ENCODE measurements at places on chromosomes 12 and 14.
A peak's percentile ranks its signal among the peaks of the same experiment; 100 is the strongest.

GRCh38 chr14:63192085-63192484 is 12.2 kb upstream of the RHOJ start:
- peak; percentile 44 for DNase-seq

GRCh38 chr12:19482551-19483109 is 43.3 kb downstream of the AEBP2 start:
- peak; percentile 14 for DNase-seq

DNA sequence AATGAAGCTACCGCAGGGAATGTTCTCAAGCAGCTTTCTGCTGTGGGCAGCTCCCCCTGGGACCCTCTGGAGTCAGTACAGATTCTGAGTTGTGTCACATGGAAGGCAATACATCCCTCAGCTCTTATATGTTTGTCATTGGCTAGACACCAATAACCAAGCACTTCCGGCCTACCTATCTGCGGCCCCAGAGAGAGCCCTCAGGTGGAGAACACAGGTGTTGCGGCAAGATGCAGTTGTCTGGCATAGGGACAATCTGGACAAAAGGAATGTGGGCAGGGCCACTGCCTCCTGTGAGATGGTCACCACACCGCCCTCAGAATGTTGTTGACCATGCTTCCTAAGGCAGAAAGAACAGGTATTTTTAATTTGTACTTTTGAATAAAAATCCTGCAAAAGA is 118.7 kb downstream of the BRMS1L start:
- peak; percentile 58 for DNase-seq

GRCh38 chr14:96588410-96589257 is 86.5 kb downstream of the PAPOLA start:
- no peak for DNase-seq

GRCh38 chr12:52942901-52943181 is 6.1 kb upstream of the KRT18 start:
- no peak for DNase-seq

DNA sequence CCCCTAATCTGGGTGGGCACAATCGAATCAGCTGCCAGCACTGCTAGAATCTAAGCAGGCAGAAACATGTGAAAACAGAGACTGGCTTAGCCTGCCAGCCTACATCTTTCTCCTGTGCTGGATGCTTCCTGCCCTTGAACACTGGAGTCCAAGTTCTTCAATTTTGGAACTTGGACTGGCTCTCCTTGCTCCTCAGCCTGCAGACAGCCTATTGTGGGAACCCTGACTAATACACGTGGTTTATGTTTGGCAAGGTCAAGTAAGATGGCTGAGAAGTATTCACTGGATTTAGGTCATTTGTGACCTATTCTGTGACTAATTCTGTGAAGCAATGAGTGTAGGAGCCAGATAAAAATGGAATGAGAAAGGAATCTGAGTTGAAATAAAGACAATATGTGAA is 11.0 kb downstream of the GPR135 start:
- peak; percentile 85 for DNase-seq

DNA sequence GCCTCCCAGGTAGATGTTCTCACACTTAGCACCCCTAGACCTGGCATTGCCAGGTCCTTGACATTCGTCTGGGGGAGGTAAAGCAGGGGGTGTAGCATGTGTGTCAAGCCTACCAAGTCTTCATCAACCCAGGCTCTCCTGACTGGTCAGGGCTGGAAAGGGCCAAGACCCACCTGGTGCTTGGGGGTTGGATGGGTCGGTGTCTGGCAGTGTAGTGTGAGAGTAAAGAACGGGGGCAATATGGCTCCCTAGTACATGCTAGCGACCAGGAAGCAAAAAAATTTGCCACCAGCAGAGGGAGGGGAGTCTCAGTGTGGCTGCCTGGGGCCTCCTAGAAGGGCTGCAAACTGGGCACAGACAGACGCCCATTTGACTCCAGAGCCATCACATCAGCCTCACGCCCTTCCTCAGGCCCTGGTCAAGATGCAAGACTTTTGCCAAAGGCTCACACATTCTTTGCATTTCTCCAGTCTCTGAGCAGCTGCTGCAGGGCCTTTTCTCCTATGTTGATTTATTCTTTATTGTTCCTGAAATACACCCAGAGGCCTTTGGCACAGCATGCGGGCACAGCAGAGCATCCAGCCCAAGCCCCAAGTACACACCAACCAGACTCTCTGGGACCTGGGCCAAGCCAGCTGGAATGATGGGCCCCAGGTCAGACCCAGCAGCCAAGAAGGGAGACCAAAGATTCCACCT is 38.3 kb upstream of the PNMA1 start:
- peak; percentile 47 for DNase-seq

GRCh38 chr14:68188174-68188573 is 368.6 kb downstream of the RAD51B start:
- no peak for DNase-seq

DNA sequence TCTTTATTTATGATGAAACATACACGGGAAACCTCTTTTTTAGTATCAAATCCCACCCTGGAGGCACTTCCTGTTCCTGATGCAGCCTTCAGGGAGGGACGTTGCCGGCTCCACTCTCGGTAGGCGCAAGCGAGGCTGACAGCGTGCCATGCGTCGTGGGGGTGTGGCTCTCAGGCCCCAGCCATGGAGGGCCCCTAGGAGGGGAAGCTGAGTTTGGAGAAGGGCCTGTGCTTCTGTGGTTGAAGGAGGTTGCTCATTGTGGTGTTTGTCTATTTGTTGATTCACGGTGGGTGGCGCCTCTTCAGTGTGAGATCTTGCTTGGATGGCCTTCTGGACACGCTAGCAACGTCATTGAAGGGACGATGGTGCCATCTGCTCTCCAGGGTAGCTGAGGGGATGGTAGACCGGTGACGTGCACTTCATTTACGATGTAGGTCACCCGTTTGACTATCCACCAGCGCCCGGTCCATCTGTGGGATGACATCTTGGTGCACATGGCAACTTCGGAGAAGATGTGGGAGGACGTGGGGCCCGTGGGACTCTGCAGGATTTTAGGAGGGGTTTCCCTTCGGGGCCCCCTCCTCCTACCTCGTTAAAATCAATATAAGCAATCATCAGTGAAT is 126.3 kb upstream of the RTL1 start:
- no peak for DNase-seq

DNA sequence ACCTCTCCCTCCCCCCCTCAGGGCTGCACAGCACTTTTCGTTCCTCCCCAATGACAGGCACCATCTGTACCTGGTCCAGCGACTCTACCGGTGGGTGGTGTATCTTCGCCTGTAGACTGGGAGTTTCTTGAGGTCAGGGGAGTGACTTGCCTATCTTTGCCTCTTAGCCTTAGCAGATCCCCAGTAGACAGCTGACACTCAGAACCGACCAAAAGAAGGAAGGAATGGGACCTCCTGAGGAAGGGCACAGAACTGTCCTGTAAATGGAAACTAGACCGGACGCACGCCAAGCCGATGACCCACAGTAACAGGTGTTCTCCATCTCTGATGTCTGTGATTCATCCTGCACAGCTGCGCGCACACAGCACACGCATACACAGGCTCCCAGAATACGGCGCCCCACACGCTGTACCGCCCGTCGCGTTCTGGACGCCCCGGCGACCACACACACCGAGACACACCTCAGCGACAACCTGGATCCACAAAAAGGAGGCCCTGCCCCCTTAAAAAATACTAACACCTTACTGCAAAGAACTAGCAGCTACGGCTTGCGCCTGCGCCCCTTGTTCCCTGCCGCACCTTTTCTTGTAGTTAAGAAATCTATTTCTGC is 673 bp upstream of the TTC9 start:
- peak; percentile 91 for DNase-seq

- peak; percentile 33 for DNase-seq
Measured at GRCh38 chr12:92505254-92506231, 197.2 kb upstream of the PLEKHG7 start.

DNA sequence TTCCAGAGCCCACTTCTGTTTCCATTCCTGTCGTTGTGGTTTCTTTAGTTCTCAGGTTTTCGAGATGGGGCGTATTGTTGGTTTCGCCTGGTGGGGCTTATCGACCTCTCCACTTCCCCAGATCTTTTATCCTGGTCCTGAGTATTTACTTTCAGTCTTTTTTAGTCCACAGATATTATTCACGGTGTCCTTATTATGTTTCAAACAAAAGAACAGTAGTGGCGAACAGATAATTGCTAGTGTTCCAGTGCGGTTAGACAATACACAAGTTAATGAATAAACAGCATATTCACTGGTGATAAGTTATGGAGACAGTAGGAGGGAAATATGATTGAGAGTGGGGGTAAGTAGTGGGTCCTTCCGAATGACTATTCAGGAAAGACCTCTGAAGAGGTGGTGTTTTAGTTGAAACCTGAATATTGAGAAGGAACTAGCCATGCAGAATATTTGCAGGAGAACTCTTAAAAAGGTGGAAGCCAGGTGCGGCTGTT is 668 bp downstream of the TMEM260 start:
- DNase-seq, result peak; percentile 28

- DNase-seq, result no peak
Measured at GRCh38 chr12:20585913-20586312, 109.2 kb upstream of the SLCO1C1 start.

- DNase-seq, result no peak
Measured at GRCh38 chr14:104278214-104278534, 139.8 kb downstream of the KIF26A start.

DNA sequence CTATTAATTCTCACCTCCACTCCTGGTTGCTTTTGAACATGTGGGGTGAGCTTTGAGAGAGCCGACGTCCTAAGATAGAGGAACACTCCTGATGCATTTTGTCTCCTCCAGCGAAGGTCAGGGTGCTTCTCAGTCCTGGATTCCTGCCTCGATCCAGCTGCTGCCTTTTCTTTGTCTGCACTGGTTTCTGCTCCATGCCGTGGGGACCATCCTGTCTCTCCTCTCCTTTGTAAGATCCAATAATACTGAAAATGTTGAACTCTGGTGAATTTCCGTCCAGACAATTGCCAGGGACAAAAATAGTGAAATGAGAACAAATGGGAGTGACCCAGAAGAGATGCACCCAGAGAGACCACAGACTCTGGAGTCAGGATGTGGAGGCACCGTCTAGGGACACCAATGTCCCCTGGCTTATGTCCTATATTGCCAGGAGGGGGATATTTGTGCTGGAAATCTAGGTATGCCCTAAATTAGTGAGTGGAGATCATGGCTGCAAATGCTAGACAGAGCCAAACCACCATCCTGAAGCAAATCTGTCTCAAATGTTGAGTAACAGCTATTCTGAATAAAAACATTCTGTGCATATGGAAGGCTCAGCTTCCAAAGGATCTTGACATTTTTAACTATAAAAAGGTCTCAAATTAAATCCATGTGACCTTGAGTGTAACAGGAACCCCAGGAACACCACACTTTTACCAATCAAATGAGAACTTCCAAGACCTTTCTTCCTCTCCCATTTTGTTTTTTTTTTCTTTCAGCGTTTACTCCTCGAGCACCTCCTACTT is 170.9 kb downstream of the PPM1H start:
- no peak for DNase-seq

DNA sequence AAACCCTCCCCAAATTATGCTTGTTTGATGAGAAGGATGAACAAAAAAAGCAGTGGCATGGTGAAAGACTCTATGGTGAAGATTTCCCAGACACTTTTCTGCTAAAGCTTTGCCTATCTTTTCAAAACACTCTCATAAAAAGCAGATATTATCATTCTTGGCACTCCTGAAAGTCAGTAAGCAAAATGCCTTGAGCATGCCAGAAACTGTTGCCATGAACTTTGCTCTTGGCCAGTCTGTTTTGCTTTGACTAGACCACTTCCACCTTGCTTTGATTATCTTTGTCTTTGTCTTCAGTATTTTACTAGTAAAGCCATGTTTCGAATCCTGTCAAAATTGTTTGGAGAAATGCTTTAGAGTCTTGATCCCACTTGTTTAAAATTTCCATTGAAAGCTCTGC is 110.4 kb downstream of the CNTN1 start:
- DNase-seq, result no peak

GRCh38 chr12:21416511-21417121 is 20.8 kb upstream of the PYROXD1 start:
- peak; percentile 95 for DNase-seq

- DNase-seq, result peak; percentile 63
Measured at GRCh38 chr12:66688846-66689439, 10.1 kb upstream of the GRIP1 start.

Measured in kidney tubule cell (primary cell).